ENCODE measurements at places on chromosomes 7 and 10.

DNA sequence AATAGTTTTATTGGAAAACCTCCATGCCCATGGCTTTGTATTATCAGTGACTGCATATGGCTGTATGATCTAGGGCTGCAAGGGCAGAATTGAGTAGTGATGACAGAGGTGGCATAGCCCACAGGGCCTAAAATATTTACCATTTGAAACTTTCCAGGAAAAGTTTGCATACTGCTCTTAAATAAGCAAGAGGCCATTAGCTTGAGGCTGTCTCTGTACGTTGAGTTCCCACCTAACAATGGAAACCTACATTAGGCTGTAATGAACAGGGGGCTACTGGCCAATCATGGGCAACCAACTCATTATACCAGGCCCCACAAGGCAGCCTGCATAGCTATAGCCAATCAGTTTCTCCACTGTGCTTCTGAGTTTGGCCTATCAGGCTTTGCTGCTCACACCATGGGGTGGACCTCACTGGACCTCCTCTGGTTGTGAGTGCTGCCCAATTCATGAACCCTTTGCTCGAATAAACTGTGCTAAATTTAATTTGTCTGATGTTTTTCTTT is 673 bp upstream of the ST8SIA6 start:
- no peak for ATAC-seq

- peak; percentile 41 for ATAC-seq
Observed at GRCh38 chr7:56105508-56105907, 768 bp downstream of the CHCHD2 start.

DNA sequence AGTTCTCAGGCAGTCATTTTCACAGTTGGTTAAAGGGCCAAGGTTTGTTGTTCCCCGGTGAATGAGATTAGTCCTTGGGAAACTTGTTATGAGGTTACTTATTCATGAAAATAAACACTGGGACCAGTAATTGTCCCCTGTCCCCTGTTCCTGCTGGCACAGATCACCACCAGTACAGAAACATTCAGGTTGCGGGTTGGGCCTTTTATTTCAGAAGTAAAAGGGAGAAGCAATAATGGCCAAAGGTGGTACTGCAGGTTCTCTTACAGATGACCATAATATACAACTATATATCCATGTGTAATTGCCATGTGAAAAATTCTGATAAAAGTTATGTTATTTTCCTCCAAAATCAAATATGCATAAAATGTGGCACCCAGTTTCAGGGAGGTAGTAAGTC is 442.0 kb downstream of the SORCS1 start:
- no peak for ATAC-seq

DNA sequence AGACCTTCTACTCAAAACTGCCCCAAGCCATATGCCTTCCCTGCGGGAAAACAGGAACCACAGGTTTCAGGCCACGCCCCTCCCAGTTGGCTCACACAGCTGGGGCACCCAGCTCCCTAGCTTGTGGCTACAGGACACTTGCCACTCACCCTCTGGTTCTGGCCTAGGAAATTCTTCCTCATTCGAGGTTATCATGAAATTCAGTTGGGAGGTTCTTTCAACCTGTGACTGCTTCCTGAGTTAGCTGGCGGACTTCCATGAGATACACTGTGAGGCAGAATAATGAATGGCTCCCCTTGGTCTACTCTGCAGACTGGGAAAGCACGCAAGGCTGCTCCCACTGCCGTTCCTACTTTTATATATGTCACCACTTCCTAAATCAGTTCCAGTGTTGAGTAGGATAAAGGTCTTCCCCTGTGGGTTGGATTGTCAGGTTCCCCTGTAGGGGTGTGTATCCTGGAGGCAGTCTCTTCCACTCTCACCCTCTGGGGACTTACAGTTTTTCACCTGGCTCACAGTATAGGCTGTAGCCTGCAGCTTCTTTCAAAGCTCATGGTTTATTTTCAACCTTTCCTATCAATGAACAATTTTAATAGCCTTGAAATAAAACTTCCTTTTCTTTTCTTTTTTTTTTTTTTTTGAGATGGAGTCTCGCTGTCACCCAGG is 37.0 kb downstream of the GPR22 start:
- no peak for ATAC-seq

DNA sequence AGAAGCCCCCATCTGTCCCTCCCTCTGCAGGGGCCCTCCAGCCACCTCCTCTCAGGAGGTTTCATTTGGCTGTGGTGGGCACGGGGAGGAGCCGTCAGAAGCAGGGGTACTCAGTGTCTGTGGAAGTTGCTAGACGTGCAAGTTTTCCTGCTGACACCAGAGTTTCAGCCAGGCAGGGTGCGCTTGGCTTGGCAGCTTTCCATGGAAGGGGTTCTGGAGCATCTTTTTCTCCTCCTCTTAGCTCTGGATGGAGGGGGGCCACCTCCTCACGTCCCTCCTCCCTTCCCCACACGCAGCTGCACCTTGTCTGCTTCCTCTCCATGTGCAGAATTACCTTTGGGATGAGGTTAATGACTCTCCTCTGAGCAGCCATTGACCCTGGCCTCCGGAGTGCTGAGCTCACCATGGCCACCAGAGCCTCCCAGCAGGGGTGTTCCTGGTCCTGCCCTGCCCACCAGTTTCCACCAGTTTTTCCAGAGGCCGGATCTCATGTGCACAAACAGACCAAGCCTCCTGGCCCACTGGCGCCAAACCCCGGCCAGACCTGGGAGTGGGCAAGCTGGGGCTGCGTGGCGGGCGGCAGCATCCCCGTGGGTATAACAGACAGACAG is 579.8 kb upstream of the FOXK1 start:
- no peak for ATAC-seq

GRCh38 chr10:95518455-95519452 is 42.4 kb downstream of the SORBS1 start:
- ATAC-seq, result no peak

DNA sequence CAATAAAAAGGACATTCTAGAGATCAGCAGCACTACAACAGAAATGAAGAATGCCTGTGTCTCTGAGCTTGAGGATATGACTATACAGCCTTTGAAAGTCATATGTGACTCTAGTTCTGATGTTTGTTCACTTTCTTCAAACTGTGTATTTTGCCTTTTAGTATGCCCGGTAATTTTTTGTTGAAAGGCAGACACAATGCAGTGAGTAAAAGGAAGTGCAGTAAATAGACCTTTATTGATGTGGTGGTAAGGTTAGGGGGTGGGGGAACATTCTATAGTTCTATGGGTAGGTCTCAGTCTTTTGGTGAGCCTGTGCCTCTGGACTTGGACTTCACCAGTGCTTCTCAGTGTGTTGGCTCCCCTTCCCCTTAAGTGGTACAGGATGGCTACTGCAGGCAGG is 143.5 kb upstream of the CDC14C start:
- no peak for ATAC-seq

DNA sequence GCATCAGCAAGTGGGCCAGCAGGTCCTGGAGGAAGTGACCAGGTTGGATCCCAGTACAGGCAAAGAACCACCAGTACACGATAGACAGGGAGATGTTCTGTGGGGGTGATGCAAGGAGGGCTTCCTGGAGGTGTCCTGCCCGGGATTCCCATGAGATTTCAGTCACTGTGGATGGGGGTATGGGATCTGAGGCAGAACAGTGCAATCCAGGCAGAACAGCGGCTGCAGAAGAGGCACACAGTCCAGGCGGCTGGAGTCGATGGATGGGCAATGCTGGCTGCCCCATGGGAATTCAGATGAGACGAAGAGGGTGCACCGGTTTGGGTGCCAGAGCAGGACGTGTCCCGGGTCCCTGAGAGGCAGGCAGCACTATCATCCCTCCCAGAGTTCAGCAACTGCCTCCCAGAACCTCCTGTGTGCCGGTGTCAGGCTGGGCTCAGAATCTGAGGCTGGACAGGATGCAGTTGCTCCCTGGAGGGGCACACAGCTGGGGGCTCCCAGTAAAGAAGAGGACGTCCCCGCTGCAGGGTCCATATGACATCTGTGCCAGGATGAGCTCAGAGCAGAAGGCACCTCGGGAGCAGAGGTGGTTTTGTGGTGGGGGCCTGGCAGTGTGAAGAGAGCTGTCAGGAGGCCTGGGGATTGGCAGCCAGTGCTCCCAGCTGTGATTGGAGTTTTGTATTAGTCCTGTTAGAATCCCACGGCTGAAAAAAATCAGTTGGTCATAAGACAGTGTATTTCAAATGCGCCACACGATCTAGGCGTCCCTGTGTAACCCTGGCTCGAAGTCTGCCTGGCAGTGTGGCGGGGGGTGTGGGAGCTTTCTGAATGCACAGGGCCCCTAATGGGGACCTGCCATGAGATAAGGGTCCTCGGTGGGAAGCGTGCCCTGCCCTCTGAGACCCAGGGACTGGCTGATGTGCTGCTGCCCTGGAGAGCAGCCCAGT is 3.2 kb downstream of the KNDC1 start:
- no peak for ATAC-seq

- no peak for ATAC-seq
Observed at GRCh38 chr7:101816595-101817470, 593 bp upstream of the CUX1 start.

DNA sequence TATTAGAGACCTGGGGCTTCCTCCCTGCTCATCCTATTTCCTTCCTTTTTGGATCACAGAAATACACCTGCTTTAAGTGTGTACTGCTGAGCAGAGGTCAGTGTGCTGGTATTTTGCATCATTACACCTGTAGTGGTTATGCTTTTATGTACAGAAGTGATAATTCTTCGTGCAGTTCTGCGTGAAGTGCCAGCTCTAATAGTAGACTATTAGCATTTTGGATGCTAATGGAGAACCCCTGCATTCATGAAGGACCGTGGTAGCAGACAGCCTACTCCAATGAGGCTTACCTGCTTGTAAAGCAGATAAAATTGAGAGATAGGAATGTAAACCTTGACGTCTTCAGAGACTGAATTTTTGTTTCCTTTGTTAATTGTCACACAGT is 114.3 kb downstream of the CDK14 start:
- no peak for ATAC-seq

- ATAC-seq, result no peak
Observed at GRCh38 chr10:106897719-106898118, 266.8 kb downstream of the SORCS1 start.

DNA sequence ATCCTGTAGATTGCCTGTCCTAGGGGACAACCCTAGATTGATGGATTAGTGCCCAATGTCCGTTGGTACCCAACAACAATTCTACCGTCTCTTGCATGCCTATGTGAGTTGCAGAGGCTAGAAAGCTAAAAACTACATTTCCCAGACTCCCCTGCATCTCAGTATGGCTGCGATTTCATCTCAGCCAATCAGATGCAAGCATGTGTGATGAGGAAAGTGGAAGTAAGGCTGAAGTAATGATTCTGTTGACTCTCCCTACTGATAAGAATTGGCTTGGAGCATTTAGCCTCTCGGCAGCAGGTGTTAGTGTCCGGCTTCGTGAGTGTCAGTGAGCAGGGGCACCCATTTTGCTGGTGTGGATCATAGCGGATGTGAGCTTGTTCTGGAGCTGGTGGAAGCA is 171.9 kb downstream of the FGFR2 start:
- no peak for ATAC-seq

GRCh38 chr10:11715815-11716494 is 26.2 kb upstream of the ECHDC3 start:
- no peak for ATAC-seq

GRCh38 chr10:79077488-79078173 is 8.9 kb downstream of the ZMIZ1 start:
- ATAC-seq, result no peak

DNA sequence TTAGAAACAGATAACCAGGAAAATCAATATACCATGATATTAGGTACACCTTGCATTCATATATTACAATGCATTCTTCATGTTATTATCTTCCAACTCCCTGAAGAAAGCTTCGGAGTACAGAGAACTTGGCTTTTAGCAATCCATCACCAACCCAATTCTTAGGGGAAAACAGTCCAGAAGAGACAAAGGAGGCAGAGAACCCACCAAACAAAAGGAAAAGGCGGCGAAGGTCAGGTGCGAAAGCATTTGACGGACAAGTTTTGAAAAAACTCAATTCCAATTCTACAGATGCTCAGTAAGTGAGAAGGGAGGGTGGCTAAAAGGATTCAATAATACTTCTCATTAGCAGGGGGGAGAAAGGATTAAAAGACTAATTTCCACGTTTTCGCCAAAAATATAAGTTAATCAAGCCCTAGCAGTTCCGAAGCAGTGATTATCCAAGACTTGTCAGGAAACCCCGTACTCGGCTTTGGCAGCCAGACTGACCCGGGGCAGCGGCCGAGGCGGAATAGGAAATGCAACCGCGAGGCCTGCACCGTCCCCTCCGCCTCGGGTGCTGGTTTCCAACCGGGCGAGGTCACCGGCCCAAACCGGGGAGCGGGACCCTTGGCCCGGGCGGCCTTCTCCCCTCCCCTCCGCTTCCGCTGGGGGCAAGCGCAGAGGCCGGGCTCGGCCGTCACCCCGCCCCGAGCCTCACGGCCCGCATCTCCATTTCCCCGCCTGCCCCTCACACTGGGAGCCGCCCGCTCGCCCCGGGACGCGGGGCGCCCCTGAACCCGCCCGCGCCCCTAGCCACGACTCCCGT is 747 bp downstream of the GDI2 start:
- ATAC-seq, result peak; percentile 41

DNA sequence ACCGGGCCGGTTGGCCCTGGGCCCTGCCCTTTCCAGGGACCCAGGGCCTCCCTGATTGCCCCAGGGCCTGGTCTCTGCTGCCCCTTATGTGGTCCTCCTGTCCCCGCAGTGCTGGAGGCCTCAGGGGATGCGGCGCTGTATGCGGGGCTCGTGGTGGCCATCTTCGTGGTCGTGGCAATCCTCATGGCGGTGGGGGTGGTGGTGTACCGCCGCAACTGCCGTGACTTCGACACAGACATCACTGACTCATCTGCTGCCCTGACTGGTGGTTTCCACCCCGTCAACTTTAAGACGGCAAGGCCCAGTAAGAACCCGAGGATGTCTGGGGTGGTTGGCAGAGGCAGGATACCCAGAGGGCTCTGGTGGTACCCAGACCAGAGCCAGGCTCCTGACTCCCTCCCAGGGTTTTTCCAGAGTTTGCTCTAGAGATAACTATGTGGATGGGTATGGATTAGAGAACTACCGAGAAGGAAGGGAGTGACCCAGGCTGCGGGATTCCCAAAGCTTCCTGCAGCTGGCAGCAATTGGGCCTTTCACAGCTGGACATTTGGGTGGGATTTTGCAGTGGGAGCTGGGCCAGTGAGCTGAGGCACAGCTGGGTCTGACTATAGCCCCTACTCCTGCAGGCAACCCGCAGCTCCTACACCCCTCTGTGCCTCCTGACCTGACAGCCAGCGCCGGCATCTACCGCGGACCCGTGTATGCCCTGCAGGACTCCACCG is 28.1 kb upstream of the SLC29A3 start:
- peak; percentile 26 for ATAC-seq

DNA sequence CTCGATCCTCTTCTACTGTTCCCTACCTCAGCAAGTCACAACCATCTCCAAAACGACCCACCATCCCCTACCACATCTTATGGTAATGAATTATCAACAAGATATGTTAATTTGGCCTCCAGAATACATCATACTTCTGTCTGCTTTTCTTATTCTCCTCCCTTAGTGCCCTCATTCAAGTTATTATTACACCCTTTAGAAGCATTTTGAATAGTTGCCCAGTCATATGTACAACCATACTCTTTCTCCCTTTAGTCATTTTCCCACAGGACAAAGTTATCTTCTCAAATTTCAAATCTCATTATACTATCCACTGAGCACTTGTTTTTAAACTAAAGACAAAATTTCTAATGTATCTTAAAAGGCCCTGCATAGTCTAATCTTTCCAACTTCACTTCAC is 71.0 kb downstream of the GNAT3 start:
- ATAC-seq, result no peak
